Neural crest cell (in vitro differentiated cells): ENCODE measurements at places on chromosomes 11 and 22.

GRCh38 chr11:125264100-125265022 lies 99.8 kb downstream of the PKNOX2 start:
- DNase-seq, result no peak

DNA sequence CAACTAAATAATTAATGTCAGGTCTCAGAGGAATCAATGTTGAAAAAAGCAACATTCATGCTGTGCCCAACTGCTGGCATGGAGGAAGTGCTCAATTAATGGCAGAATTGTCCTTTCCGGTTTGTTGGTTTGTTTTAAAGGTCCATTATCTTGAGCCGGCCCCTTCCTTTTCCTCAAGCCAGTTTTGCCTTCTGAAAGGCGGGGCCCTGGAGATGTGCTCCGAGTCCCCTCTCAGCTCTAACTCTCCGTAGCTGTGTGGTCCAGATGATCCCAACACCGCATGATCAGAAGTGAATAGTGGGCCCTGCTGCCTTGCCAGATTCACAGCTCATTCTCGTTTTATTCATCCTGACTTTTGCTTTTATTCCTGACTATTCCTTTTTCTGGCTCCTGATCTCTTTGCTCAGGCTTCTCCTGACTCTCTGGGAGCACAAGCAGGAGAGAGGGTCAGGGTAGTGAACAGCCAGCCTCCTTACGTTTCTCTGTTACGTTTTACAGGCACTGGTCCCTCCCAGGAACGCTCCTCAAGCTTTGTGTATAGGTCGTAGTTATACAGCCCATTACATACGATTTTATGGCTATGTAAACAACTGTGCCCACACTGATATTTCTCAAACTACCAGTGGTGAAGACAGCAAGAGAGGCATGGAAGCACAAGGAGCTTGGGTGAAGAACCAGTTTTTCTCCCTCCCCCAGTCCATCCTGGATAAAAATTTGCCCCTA lies 265.9 kb downstream of the LARGE1 start:
- no peak for DNase-seq

DNA sequence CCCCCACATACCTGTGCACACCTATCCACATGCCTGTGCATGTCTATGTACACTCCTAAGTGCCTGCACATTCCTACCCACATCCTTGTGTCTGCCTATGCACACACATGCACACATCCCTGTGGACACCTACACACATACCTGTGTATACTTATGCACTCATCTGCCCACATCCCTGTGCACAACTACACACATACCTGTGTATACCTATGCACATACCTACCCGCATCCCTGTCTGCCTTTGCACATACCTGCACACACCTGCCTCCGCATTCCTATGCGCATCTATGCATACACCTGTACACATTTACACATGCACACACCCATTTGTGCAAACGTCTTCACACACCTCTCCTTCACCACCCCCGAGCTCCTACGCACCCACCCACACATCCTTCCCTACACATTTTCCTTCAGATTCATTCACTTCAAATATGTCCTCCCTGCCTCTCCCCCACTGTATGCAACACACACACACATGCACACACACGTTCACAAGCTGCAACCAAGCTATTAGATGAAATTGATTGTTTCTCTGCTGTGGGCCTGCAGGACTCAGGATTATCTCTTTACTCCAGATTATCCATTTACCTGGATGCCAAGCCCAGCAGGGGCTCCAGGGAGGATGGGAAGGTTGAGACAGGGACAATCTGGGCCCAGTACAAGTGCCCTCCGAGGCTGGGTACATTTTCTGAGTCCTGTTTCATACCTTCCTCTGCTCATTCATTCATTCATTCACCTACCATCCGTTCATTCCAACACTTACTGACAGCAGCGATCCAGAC lies 53.2 kb downstream of the TSPAN18 start:
- DNase-seq, result no peak

DNA sequence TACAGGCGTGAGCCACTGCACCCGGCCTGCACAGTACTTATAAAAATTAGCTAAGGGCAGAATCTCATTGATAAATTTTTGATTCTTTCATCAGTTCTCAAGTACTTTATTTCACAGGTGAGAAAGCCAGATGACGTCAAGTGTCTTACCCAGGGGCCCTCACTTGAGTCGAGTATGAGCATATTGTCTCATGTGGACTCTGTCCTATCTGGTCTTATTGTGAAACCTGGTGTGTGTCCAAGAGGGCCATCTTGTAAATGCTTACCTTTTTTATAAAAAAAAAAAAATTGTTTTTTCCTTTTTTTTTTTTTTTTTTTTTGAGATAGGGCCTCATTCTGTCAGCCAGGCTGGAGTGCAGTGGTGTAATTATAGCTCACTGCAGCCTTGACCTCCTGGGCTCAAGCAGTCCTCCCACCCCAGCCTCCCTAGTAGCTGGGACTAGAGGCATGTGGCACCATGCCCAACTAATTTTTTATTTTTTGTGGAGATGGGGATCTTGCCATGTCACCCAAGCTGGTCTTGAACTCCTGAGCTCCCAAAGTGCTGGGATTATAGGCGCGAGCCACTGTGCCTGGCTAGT lies 6.0 kb downstream of the ACO2 start:
- DNase-seq, result no peak

DNA sequence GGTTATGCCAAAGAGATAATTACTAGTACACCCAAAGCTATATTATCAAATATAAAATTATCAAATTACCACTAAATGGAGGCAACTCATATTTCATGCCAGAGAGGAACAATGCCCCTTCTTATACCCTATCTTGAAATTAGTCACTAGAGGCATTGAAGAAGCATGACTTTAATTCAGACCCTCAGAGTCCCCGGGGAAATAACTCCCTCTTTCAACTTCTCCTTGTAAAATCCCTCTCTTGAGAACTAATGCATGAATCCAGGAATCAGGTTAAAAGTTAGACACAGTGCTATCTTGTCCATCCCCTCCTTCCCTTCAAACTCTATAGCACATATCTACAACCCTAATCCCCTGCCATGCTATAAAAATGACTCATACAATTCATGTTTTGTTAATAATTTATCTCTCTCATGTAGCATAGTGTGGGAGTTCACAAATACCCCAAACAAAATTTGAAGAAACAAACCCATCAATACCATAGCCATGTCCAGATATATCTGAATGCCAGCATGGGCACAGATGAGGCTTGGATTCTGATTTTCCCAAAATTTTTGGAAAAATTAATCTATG lies 665.4 kb downstream of the KCNA4 start:
- no peak for DNase-seq

- no peak for DNase-seq
Measured at GRCh38 chr11:117691516-117691915, 105.5 kb downstream of the DSCAML1 start.

DNA sequence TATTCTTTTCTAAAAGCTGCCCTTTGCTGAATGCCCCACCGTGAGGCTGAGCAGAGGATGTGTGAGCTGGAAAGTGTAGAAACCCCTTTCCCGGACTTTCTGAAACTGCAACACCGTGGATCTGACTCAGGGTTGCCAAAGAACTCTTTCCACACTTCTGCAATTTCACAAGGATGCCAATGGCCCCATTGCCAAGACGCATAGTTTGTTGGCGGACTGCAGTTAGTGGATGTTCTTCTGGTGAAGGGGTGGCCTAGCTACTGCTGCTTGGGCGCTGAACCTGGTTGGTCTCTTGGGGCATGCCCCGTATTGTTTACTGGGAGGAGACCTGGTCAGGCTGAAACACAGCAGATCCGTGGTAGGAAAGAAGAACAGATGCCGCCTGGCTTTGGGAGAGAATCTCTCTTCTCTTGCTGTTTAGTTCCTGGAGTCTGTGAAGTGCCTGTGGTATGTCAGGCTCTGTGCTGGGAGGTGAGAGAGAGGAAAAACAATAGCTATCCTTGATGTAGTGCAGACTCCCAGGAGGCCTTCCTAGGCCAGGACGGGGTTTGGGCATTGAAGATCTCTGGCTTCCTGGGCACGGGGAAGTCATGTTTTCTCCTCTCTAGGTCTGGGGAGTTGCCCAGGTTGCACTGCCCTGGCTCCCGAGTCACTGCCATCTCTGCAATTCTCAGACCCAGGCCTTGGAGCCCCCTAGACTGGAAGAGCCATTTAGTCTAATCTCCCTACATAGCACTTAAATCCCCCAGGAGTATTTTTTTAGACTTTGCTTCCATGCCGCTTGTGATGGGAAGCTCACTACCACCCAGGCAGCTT lies 26.9 kb downstream of the CD82 start:
- DNase-seq, result no peak

- peak; percentile 69 for DNase-seq
Measured at GRCh38 chr22:50326956-50327710, at the start of gene DENND6B. TSS of gene DENND6B (minus strand) at chr22:50327012. CDS start at chr22:50326988, 24 bp downstream.

- DNase-seq, result no peak
Measured at GRCh38 chr11:60785806-60786361, 751 bp downstream of the MS4A10 start.

DNA sequence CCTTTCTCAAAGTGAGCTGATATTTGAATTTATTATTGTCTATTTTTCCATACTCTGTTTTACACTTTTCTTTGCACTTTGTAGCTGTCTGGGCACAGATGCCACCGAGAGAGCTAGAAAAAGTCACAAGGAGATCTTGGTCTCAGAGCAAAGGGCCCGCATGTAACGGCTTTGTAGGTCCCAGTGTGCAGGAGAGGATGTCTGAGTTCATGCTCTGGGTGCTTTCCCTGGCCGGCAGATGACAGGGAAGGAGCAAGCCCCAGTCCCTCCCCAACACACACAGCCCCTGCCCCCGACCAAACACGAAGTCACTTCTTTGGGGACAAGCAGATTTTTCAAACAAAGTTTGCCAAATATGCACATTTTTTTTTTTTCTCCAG lies 55.8 kb downstream of the SMIM38 start:
- DNase-seq, result no peak

- DNase-seq, result no peak
Measured at GRCh38 chr11:47506373-47506772, 46.6 kb downstream of the CELF1 start.

GRCh38 chr11:67083786-67084366 lies 27.2 kb downstream of the RHOD start:
- DNase-seq, result no peak

DNA sequence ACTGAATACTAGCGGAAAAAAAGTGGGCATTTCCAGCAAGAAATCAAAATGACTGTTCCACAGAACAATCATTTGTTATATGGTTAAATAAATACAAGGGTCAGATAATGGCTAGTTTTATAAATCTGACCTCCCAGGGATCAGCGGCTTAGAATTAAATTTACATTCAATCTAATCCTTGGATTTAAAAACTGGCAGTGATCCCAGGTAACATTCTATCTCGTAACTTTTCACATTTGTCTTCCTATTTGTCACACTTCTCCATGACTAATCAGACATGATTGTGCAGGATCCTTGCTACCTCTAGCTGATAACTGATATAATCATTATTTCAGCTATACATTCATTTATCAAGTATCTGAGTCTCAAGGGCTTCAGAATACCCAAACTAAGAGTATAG lies 2.9 kb upstream of the MMP3 start:
- DNase-seq, result no peak

DNA sequence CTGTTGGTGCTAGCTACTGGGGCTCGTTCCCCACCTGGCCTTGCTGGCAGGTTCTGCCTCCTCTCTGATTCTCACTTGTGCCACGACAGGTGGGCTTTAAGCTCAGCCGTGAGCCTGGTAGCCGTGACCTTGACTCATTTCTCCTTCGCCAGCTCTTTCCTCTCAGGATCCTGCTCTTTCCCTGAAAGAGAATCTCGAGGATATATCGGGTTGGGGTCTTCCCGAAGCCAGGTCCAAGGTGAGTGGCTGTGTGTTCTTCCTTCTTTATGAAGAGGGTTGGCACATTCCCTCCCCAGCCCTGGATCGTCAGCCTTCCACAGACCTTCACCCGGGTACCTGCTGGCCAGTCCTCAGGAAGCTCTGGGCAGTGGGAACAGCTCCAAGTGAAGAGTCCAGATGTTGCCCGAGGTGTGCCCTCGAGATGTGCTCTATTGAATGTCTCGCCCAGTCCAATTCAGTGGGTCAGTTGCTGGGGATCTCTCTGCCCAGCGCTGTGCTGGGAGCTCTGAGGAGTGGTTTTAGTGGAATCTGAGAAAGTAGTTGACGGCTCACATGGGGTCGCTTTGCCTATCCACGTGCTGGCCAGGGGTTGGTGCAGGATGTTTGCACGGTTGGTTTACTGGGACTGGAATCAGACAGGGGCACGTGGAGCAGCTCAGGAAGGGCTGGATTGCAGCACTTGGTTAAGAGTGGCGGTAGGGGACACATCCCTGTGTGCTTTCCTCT lies 1.4 kb downstream of the ZNF74 start:
- no peak for DNase-seq

DNA sequence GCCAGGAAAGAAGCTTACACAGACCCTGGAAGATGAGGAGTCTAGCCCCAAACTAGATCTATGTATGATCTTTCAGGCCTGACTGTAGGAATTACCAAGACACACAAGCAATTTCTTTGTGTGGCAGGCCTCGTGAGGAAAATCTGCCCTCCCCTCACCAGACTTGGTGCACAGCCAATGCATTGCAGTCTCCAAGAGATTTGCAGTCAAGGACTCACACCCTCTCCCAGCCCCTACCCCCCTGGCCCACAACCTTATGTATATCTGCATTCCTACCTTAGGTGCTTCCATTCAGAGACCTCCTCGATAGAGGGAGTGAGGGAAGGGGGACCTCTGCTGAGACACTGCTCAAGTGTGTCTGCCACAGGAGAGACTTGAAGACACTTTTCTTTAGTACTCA lies 9.8 kb downstream of the OR8B12 start:
- DNase-seq, result no peak

GRCh38 chr11:114059984-114060391 lies 477 bp downstream of the ZBTB16 start:
- no peak for DNase-seq

DNA sequence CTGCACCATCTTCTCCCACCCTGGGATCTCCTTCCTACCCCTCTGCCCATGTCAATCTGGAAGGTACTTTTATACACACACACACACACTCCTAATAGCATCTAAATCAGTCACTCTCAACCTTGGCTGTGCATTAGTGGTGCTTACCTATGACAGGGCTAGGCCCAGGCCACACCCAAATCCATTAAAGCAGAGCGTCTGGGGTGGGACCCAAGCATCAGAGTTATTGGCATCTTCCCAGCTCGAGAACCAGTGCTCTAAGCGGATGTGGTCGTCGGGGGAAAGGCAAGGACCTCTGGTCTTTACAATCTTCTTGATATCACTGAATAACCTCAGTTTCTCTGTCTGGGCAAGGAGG lies 194.6 kb downstream of the TRIM29 start:
- no peak for DNase-seq

DNA sequence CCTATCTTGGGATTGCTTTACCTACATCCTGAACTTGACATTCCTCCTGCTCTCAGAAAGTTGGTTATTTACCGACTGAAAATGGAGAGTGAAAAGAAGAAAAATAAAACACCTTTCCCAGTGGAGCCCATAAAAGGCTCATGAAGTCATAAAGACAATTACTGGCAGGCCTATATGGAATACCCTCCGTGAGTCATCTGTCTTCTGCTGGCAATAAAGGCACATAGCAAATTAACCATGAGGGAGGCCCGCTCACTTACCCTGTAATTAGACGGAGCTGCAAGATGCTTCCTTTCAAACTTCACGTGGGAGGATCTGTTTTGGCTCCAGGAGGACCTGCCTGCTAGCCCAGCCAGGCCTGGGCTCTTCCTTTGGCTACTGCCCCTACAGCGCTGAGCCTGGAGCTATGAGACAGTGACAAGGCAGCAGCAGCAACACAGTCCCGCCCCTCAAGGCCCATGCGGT lies 540.4 kb downstream of the BUD13 start:
- DNase-seq, result no peak
